Myometrial cell (primary cell): ENCODE measurements at places on chromosomes 11 and 22. TPM values are rescaled to one million over a fixed set of nuclear protein-coding genes. Genes with fewer than 3 reads are reported as not detected.

ACTN3 gene
- total RNA-seq = under 0.01 and 0.18 TPM in 2 replicates

ENTHD1 gene
- not detected in 2 replicates for total RNA-seq

TMEM132A gene
- total RNA-seq = 20.6 and 22.2 TPM in 2 replicates

SHISAL1 gene
- total RNA-seq = 0.71 and 0.86 TPM in 2 replicates

NLRP10 gene
- 1.6 and 2.9 TPM in 2 replicates for total RNA-seq

CRYBB1 gene
- total RNA-seq = not detected in 2 replicates

SEZ6L gene
- not detected in 2 replicates for total RNA-seq

TEX54 gene
- total RNA-seq = not detected in 2 replicates

MMP26 gene
- not detected in 2 replicates for total RNA-seq

TMA7B gene
- total RNA-seq = not detected in 2 replicates

CALCA gene
- total RNA-seq = not detected in 2 replicates

CDPF1 gene
- 9.2 and 58.5 TPM in 2 replicates for total RNA-seq

SCGB1D2 gene
- total RNA-seq = not detected in 2 replicates

OR4C3 gene
- total RNA-seq = not detected in 2 replicates
